ENCODE measurements at places on chromosomes 16 and 17. TPM values are rescaled to one million over a fixed set of nuclear protein-coding genes. Genes with fewer than 3 reads are reported as not detected.

DNA sequence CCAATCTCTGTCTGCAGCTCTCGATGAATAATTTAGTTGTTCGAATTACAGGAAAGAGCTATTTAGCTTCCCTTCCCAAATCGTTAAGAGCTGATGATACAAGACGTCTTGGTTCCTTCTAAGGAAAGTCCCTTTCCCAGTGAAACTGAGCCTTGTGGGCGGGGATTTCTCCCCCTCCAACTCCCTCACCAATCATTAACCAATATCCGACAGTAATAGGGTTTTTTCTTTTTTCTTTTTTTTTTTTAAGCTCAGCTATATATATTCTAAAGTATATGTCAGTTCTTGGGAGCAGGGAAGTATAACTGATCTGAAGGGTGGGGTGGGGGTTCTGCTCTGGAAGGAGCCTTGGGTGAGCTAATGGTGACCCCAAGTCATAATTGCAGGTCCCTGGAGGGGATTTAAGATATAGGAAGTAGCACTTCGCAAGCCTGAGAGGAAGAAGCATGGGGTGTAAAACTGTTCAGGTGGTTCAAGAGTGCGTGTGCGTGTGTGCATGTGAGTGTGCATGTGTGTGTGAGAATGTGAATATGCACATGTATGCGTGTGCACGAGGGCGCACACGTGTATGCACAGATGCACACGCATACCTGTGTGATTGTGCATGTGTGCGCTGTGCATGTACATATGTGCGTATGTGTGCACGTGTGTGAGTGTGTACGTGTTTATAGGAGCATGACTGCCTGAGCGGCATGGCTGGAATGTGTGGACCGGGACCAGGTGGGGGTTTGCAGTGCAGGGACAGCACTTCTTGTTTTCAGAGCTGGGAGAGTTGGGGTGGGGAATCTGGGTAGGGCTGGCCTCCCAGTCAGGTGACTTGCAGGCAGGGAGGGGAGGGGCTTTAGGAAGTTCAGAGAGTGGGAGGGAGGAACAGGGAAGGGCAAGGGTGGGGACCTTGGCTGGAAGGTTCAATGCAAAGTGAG, 42.7 kb downstream of the SOCS3 start:
- no peak for DNase-seq

DNA sequence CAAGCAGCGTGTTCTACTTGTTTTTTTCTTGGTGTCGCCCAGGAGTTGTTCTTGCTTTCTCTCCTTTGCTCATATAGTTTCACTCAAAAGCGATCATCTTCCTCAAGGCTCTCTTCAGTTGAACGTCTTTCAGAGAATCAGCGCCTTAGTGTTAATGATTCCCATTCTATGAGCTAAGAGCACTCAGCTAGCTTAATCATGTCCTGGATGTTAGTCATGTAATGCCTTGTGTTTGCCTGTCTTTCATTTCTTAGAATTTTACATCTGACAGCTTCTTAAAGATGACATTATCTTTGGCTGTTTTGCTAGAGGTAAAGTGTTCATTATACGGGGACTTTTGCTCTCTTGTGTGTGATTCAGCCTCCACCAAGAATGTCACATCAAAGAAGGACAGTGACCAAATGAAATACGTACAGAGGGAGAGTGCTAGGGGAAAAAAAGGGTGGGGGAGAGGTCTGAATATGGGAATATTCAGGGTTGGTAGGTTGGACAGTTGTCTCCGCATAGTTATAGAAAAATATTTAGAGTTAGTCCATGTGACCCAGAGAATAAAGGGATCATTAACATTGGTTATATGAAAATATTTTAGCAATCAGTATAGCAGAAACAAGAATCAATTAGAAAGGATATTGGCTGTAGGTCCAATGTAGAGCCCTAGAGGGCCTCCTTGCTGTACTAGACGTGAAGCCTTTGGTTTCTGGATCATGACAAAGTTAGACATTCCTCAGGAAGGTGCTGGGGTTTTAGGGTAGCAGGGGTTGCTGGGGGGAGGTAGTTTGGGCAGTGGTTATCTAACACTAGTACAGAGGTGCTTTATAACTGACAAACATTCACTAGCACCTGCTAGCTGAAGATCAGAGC, 31.9 kb upstream of the ANKFN1 start:
- no peak for DNase-seq

Gene ACACA
- 8.6 TPM for total RNA-seq

GRCh38 chr16:47970291-47970931, 185.4 kb downstream of the ABCC12 start:
- DNase-seq, result no peak

- DNase-seq, result no peak
Measured at GRCh38 chr17:76700270-76700616, 10.5 kb downstream of the MXRA7 start.

All from right atrium auricular region (tissue), 2 donors.